ENCODE measurements at places on chromosomes 12 and 14.

DNA sequence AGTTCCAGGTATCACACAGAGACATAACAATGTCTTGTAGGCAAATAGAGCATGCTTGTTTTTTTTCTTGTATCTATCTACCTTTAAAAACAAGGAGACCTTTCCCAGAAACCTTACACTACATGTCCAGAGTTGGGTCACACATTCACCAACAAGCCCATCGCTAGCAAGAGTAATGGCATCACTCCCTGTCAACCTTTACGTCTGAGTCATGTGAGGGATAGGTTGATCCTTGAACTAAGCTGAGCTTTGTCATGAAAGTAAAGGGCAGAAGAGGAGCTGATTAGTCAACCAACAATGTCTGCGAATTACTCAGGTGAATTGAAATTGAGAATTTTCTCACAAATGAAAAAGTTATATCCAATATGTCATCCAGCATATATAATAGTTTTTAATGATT is 219.4 kb downstream of the CNTN1 start:
- DNase-seq = no peak

DNA sequence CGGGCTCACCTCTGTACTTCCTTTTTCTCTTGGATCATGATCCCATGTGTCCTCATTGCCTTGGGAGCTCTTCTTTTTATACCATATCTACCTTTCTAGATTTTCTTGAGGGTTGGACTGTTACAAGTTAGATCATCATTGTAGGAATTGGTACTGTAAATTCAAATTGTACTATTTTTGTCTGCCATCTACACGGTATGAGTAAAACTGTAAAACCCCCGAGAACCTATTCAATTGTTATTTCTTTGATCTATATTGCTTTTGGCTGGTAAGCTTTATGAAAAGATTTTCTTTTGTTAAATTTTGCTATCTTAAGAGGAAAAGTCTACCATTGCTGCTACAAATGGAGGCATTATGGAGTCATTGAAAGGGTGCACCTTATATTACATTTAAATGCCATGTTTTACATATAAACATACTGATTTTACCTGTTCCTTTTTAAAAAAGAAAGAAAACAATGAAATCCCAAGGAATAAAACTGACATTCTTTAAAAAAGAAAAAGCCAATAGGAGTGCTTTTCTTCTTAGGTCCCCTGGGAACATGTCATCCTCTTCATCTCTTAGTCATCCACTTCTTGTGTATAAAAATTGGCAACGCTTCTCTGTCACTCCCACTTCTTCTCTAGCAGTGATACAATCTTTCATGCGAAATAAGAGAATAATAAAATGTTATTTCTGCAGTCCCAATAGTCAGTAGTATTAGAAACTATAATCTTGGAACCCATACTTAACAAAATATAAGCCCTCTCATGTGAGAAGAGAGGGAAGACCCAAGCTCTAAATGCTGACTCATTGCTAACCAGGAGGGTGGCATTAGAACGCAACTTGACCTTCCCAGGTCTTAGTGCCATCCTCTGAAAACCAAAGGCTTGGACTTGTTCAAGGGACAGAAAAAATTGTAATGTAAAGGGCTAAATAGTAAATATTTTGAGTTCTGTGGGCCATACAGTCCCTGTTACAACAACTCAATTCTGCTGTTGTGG is 20.4 kb downstream of the RGS6 start:
- no peak for DNase-seq

- DNase-seq = no peak
These were observed 66.8 kb upstream of the GPR68 start for GRCh38 chr14:91311284-91311662.

GRCh38 chr14:62103464-62103863 is 341.2 kb downstream of the SNAPC1 start:
- DNase-seq = no peak

All from mesendoderm (in vitro differentiated cells).